ENCODE measurements at places on chromosomes 3 and 15.
A peak's percentile ranks its signal among the peaks of the same experiment; 100 is the strongest.

GRCh38 chr15:72229076-72229946 is 1.7 kb downstream of the PKM start:
- peak; percentile 33 for DNase-seq

DNA sequence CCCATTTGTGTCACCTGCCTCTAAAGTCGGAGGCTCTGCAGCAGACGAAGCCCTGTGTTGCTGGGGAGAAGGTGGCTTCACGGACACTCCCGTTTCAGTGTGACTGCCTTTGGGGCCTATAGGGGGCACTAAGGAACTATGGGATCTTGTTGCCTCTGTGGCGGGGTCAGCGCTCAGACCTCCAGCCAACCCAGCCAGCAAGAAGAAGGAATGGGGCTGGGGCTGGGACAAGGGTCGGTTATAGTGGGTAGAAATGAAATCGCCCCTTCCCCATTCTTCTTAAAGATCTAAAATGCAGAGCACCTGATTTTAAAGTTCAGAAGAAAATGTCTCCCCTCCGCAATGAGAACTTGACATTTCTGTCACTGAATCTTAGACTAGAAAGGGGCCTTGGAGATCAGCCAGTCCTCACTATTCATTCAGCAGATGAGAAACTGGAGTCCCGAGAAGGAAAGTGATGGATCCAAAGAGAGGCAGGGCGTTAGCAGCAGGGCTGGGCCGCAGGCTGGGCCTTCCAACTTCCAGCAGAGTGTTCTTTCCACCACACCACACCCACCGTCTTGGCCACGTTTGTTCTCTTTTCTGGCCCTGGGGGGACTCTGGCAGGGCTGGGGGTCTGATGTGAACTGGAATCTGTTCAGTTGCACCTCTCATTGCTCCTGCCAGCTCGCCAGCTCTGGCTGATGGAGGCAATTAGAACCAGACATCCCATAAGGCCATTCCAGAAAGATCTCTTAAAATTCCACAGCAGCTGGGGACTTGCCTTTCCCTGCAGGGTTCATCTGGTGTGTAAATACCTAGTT is 195.4 kb downstream of the OPA1 start:
- no peak for DNase-seq

GRCh38 chr3:126356373-126357264 is 589 bp downstream of the KLF15 start:
- no peak for DNase-seq

GRCh38 chr15:42210696-42211095 is 2.6 kb upstream of the VPS39 start:
- DNase-seq: no peak

DNA sequence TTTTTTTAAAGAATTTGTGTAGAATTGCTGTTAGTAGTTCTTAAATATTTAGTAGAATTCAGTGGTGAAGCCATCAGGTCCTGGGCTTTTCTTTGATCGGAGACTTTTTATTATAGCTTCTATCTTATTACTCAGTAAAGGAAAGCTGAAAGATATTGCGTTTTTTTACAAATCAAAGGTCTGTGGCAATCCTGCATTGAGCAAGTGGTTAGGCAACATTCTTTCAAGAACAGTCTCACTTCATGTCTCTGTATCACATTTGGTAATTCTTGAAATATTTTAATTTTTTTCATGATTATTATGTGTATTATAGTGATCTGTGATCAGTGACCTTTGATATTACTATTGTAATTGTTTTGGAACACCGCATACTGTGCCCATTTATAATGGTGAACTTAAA is 140.8 kb downstream of the UNC13C start:
- no peak for DNase-seq

- DNase-seq: no peak
Measured at GRCh38 chr3:128919988-128920387, 40.6 kb downstream of the ACAD9 start.

GRCh38 chr3:11769704-11770476 is 76.8 kb downstream of the TAMM41 start:
- DNase-seq: no peak

DNA sequence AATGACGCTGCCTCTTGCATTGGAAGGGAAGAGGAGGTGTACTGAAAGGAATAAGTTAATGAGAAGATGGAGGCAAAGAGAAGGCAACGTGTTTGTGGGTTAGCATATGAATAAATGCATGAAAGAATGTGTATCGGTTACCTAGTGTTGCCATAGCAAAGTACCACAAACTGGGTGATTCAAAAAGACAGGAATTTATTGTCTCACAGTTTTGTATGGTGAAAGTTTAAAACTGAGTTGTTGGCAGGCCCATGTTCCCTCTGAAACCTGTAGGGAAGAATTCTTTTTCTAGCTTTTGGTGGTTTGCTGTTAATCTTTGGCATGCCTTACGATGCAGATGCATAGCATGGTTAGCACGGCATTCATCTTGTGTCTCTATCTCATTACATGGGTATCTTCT is 729.9 kb downstream of the MECOM start:
- DNase-seq: no peak

GRCh38 chr3:153442386-153442785 is 280.4 kb downstream of the RAP2B start:
- DNase-seq: no peak

DNA sequence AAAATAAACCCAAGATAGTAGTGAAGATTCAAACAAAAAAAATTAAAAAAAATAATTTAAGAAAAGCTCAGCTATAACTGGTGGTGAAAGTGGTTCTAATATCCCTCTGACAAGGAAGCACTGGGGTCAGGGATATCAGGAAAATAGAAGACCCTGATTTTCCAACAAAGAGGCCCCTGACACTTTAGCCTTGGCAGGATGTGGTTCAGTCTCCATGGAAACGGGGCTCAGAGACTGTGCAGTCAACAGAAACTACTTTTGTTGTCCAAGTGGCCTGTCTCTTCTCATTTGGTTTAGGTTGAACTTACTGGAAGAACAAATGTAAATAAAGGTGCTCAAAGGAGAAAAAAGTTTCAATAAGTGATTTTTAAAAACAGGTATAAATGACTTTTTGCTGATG is 27.2 kb downstream of the INTS14 start:
- peak; percentile 20 for DNase-seq

DNA sequence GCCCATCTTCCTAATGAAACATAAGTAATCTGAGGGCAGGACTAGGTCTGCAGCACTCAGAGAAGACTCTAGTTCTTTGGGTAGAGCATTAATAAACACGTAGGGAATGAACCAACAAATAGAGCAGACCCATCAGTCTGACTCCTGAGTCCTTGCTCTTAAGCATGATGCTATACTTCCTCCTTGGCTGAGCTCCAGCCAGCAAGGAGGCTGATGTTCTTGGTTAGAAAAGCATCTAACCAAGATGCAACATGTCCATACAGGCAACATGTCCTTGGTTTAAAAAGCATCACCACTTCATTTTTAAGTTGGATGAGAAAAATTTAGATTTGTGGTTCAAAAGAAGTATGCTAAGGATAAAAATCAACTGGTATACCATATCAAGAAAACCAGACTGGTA is 8.5 kb upstream of the MYH15 start:
- no peak for DNase-seq

DNA sequence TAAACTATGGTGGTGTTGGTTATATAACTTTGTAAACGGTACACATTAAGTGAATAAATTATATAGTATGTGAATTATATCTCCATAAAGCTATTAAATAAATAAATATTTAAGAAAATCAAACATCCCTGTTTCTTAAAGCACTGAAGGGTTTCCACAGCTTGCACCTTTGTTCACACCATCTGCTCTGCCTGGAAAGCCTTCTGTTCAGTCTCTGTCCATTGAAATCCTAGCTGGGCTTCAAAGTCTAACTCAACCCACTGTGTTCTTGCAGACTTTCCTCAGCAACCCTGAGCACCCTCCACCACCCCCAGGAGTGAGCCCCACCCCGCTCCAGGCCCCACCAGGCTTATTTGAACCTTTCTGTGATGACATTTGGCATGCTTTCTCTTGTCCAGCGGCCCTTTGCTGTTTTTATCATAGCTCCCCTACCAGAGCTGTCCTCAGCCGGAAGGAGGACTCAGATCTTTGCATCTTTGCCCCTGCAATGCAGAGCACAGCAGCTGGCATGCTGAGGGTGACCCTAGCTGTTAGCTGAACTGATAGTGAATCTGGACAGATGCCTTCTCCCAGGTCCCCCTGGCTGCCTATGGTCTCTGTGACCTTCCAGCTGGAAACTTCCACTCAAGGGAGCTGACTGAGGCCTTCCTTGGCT is 105.2 kb downstream of the DAPK2 start:
- no peak for DNase-seq

- DNase-seq: no peak
Measured at GRCh38 chr3:99006686-99007085, 105.2 kb upstream of the DCBLD2 start.

DNA sequence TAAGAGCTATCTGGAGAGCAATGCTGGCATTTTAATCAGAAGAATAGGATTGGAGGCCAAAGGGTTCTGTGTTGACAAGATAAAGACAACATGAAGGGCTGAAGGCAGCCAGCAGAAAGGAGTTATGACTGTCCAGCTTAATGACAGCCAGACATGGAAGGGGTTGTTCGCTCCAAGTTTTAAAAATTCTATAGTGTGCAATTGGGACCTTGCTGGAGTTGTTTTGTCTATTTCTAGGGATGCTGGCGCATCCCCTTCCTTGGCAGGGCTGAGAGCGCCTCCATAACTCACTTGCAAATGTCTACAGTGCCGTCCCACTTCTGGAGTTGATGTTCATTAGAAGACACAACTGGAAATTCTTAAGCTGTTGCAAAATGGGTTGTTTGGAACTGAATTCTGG is 200.7 kb downstream of the TLE3 start:
- DNase-seq: no peak

DNA sequence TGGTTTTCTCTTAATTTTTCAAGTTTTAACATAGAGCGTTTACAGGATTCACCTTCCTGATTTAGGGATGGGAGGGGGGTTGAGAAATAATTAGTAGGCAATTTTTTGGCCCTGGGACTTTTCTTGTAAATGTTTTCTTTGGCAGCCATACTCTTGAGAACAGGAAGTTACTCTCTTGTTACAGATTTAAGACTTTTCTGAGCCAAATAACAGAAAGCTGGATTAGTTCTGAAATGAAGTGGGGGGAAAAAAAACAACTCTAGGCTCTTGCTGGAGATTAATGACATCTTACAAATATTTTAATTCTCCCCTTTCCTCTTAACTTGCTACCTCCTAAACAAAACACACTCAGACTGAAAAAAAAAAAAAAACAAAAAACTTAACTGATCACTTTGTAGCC is 13.8 kb upstream of the POLR2M start:
- DNase-seq: no peak

- no peak for DNase-seq
Measured at GRCh38 chr15:25268166-25268565, 170.7 kb downstream of the UBE3A start.

DNA sequence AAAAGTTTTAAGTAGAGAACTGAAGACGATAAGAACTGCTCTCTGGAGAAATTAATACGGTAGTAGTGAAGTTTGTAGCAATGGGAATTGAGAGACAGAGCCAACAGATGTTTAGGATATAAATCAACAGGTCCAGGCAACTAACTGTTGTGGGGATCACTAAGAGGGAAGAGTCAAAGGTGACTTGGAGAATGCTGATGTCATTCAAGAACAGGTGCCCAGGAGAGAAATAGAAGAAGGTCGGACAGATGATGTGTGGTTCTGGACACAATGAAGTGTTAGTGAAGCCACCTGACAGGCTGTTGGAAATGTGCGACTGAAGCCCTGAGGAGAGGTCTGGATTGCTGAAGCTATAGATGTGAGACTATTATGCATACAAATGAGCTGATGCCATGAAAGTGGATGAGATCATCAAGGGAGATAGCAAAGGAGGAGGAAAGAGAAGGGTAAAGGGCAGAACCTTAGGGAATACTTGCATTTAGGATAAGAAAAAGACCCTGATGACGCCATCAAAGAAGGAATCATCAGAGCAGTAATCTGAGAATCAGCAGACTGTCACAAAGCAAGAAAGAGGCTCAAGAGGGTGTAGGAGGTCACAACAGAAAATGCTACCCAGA is 183.7 kb downstream of the FRMD5 start:
- no peak for DNase-seq

GRCh38 chr3:39064646-39065045 is 12.8 kb downstream of the WDR48 start:
- DNase-seq: no peak

GRCh38 chr15:22989576-22990477 is 9.7 kb upstream of the CYFIP1 start:
- DNase-seq: no peak

GRCh38 chr15:39132954-39133600 is 447.8 kb upstream of the THBS1 start:
- no peak for DNase-seq

DNA sequence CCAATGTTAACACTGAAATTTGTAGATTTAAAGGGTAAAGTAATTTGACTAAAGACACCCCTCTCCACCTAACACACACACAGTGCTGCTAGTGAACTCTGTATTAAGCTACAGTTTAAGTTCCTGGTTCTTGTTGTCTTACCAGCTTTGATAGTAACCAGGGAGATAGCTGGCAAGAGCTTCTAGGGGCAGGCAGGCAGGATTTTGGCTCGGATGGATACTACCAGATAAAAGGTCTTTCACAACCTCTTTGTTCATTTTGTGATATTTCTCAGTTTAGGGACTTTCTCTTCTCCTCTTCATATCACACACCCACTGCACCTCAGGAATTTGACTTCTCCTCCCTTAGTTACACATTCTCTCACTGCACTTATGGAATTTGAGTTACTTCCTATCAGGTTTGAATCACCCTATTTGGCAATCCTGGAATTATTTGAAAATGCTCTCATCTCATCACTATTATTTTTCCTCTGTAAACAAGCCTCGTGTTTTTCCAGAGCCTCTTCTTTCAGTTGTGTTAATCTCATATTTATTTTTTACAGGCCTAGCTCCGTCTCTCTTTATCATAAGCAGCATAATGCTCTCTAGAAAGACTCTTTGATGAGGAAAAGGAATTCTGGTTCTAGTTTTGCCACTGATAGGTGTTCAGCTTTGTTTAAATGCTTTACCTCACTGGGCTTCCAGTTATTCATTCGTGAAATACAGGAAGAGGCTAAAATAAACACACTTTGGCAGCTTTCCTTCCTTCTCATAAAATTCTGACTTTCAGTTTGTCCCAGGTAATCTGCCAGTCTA is 23.0 kb upstream of the CLDN1 start:
- DNase-seq: no peak

GRCh38 chr3:35648347-35648746 is 9.0 kb downstream of the ARPP21 start:
- DNase-seq: no peak

DNA sequence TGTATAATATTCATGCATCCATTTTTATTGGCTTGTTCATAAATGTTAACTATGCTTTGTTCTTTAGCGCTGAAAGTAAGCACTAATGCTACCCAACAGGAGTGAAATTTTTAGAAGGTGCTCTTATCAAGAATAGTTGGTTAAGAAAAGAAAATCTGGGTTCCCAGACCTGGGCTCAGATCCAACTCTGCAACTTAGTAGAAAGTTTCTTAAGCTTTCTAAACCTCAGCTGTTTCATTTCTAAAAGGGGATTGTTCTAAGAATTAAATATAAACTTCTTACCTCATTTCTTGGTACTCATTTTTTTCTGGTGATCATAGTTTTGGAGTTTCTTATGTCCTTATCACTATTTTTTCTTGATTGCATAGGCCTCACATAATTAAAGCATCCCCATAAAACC is 12.1 kb downstream of the ARPP21 start:
- DNase-seq: no peak

- peak; percentile 16 for DNase-seq
Measured at GRCh38 chr15:40695469-40695890, 506 bp downstream of the RAD51 start.

GRCh38 chr3:138137861-138138260 is 5.7 kb upstream of the A4GNT start:
- no peak for DNase-seq
